ENCODE measurements at places on chromosomes 3 and 15.

- DNase-seq = peak; percentile 13
These were observed 29.7 kb downstream of the ZBBX start for GRCh38 chr3:167350245-167350862.

- DNase-seq = no peak
These were observed 16.6 kb downstream of the ST3GAL6 start for GRCh38 chr3:98779541-98780335.

DNA sequence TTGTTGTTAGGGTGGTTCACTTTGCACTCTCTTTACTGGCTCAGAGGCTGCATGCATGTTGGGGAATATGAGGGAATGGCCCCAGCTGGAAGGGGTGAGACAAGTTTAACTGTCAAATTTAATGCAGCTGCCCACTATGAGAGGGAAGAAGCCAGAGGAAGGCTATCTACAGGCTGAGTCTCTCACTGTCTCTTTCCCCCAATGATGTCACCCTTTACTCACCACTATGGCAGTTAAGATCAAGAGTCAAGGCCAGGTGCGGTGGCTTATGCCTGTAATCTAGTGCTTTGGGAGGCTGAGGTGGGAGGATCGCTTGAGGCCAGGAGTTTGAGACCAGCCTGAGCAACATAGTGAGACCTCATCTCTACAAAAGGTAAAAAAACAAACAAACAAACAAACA lies 12.2 kb upstream of the RBMS3 start:
- no peak for DNase-seq

GRCh38 chr15:70196372-70197316 lies 98.9 kb upstream of the TLE3 start:
- peak; percentile 96 for DNase-seq

- DNase-seq = no peak
These were observed 41.1 kb downstream of the IGF1R start for GRCh38 chr15:98689431-98689861.

GRCh38 chr3:192843723-192844485 lies 73.8 kb downstream of the MB21D2 start:
- DNase-seq = no peak

DNA sequence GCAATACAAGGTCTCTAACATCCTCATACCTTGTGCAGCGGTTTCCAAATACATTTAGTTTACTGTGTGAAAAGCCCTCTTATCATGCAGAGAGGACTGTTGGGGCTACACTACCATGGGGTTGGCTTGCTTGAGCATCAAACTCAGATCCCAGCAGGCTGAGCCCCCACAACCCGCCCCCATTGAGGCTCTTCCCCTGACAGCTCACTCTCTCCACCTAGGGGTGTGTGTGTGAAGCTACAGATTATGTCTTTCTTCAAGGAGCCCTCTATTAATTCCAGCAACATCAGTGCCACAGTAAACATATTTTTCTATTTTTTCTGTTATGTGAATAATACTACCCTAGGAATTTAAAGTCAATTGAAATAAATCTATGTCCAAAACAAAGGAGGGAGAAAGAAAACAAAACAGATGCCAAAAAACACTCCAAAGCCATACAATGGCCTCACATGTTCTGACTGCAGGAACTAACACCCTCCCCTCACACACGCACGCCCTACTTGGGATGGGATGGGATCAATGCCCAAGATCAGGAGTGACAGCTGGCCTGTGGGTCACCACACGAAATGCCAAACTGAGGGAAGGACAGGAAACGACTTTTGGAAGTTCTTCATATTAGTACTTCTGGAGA lies 14.7 kb downstream of the TM4SF4 start:
- DNase-seq = peak; percentile 67

DNA sequence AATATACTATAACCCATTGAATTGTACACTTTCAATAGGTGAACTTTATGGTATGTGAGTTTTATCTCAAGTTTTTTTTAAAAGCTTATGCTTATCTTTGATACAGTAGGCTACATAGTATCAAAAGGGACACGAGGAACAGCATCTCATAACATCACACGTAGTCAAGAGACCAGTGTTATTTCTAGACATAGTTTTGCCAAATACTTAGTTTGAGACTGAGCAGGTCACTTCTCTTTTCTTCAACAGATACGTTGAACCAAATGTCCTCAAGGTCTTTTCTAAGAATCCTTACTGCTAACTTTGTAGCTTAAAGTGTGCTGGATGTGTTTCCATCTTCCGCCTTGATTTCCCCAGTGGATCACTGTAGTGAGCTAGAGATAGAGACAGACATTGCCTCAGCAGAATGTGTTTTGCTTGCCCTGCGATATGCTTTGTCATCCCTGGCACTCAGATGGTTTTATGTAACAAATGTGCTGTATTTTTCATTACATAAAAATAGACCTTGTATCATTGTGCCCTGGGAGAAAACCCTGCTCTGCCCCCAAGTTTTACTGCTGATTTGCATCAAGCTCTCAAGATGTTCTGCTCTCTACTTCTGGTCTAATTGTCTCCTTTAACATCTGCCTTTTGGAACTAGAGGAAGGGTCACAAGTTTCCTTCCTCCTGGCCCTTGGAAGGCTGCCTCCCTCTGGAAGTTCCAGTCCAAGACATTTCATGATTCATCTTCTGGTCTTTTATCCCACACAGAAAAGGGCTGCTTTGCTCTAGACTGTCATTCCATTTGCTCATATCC lies 426.4 kb upstream of the RGMA start:
- no peak for DNase-seq

GRCh38 chr3:124850212-124850611 lies 37.0 kb downstream of the ITGB5 start:
- no peak for DNase-seq

DNA sequence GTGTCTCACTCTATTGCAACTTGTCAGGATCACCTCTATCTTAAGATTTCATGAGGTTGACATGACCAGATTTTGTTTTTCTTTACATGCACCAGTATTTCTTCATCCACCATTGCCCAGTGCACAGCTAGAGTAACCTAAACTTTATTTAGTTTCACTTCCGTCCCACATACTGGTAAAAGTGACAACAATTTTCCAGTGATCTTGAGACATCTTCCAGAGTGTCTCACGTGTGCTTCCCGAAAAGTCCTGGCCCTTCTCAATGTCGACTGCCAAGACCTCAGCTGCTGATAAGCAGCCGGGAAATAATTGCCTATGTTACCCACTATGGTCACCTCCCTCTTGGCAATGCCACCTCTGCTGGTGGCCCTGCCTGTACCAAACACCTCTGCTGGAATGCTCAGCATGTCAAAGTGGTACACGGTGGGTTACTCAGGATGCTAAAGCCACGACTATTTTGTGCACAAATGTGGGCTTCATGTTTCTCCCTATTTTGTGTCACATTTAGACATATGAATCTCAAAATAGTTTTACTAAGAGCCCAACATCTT lies 379.7 kb upstream of the TGFBR2 start:
- no peak for DNase-seq

- no peak for DNase-seq
These were observed 84.6 kb downstream of the GBE1 start for GRCh38 chr3:81676706-81677456.

- DNase-seq = no peak
These were observed 68.0 kb downstream of the TFG start for GRCh38 chr3:100777271-100777670.

DNA sequence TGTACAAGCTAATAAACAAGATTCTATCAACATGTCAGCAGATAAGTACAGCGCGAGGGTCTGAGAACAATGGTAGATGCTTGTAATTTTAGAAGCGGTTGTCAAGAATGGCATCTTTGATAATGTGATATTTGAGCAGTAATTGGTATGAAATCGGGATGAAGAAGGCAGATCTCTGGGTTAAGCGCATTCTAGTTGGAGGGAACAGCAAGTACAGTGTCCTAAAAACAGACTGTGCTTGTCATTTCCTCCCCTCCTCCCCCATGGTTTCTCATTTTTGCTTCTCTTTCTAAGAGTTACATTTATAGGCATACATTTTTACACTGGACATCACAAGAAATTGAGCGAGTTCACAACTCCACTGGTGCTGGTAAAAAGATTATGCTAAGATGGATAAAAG lies 23.3 kb downstream of the TGFBR2 start:
- DNase-seq = no peak

GRCh38 chr3:189337673-189338091 lies 165.9 kb downstream of the TPRG1 start:
- DNase-seq = peak; percentile 25

DNA sequence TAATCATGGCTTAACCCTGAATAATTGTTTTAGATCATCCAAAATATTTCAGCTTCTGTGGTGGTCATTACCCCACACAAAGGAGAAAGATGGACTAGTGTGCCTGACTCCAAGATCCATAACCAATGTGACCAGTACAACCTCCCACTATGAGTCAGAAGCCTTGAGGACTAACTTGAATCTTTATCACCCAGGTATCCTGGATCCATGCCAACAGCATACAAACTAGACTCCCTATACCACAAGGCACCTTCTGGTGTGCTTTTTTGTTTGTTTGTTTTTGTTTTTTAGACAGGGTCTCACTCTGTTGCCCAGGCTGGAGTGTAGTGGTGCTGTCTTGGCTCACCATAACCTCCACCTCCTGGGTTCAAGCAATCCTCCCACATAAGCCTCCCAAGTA lies 317.7 kb downstream of the VPS13C start:
- DNase-seq = no peak

DNA sequence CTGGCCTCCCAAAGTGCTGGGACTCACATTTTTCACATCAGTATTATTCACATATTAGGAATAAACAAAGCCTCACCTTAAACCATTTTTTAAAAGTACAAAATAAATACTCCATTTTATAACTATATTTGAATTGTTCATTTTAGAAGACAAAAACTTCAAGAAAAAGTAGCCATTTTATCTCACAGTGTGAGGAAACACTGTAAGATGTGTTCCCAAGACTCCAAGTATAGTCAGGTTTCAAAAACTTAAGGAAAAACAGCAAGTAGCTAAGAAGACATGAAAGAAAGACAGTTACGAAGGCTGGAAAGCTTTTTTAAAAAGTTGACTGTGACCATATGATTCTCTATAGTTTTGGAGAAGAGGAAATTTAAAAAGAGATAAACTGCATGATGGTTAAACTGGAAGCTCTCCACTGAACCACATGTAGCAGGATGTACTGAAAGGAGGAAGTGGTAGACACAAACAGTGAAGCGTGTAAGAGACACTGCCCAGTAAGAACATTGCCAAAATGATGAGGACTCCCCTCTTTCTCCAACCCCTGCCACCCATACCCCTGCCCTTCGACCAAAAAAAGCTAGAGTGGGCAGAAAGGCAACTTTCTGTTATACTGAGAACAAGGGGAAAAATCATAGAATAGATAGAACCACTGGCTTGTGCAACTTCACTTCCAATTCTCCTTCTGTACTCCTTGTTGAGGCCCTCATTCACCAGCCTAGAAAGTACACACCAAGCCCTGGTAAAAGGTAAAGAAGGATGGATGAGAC lies 6.2 kb upstream of the TMF1 start:
- DNase-seq = no peak

DNA sequence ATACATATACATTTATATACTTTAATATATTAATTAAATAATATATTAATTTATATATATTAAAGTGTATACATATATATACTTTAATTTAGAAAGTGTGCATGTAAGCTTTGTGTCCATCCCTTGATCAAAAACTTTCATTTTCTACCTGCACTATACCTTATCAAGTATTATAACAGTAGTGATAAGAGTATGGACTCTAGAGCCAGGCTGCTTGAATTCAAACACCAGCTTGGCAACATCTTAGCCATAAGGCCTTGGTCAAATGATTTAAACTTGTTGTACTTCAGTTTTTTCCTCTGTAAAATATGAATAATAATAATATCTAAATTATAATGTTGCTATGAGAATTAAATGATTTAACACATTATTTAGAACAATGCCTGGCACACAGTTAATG lies 327.6 kb upstream of the NECTIN3 start:
- DNase-seq = no peak

DNA sequence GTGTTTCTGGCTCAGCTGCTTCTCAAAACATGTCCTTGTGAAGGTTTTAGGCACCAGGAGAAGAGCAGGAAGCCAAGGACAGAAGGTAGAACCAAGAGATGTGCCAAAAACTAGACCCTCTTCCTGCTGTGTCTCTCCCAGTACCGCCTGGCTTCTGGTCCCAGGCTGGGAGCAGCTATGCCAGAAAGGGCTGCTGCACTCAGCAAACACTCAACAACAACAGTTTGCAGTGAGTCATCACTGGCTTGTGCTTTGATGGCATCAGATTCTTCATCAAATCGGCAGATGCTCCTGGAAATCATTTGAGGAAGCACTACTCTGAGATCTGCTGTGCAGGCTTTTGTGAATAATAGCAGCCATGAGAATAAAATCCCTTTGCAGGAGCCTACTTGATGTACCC lies 63.2 kb downstream of the DGKG start:
- no peak for DNase-seq

DNA sequence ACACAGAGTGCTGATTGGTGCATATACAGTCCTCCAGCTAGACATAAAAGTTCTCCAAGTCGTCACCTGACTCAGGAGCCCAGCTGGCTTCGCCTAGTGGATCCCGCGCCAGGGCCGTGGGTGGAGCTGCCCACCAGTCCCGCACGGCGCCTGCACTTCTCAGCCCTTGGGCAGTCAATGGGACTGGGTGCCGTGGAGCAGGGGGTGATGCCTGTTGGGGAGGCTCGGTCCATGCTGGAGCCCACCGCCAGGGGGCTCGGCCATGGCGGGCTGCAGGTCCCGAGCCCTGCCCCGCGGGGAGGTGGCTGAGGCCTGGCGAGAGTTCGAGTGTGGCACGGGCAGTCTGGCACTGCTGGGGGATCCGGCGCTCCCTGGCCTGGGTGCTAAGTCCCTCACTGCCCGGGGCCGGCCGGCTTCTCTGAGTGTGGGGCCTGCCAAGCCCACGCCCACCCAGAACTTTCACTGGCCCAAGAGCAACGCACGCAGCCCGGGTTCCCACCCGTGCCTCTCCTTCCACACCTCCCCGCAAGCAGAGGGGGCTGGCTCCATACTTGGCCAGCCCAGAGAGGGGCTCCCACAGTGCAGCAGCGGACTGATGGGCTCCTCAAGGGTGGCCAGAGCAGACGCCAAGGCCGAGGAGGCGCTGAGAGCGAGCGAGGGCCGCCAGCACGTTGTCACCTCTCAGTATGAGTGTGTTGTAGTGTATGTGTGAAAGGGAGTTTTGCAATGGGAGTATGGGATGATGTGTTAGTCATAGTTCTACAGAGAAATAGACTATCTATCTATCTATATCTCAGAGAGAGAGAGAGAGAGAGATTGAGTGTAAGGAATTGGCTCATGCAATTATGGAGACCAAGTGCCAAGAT lies 69.0 kb downstream of the UBE2E2 start:
- no peak for DNase-seq
